Stimulated activated CD8-positive, alpha-beta memory T cell treated with anti-CD3 and anti-CD28 coated beads, Interleukin-2, amount 100 ng/mL, for 1 hour (primary cell): ENCODE measurements at places on chromosomes 4 and X.

DNA sequence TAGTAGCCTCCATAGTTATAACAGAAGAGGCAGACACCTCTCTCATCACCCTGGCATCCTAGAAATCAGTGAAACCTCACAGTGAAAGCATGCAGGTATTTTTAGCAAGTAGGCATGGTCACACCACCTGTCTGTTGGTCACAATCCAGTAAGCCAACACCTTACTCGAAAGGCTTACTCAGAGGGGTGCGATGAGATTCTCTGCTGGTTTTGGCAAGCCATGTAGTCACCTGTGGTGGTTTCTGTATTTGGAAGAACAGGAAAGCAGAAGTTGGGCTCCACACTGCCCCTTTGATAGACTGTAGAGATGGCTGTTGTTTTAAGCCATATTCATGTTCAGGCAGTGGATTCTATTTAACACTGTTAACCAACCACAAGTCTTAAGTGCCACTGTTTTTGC, 134.7 kb downstream of the DCLK2 start:
- no peak for DNase-seq

DNA sequence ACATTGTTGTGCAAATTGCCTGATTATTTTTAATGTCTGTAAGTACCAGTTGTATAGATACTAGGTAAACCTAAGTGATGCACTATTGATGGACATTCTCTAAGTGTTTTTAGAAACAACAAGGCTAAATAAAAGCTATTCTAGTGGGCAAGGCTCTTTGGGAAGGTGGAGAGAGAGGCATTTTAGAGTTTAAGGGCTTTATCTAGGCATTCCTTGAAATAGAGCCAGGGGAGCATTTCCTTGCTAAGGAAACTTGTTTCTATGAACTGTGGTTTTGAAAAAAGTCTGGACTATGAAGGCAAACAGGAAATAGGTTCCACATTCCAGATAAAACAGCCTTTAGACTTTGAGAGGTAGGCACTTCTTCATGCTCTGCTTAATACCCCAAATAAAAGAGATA, 23.8 kb downstream of the BMX start:
- no peak for DNase-seq

DNA sequence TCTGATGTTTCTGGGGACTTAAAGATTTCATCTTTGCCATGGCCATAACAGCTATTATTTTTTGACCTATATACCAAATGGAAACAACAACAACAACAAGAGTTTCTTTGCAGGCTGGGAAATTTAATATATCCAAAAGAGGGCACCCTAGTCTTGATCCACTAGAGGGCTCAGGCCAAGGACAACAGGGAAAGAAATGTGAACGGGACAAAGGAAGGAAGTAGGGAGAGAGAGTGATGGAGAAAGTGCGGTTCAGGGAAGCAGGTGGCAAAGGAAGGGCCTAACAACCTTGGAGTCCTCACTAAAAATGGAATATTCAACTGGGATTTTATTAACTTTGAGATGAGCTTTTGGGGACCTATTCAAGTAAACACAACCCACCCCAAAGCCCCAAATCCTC, 67.8 kb upstream of the SCML1 start:
- no peak for DNase-seq

DNA sequence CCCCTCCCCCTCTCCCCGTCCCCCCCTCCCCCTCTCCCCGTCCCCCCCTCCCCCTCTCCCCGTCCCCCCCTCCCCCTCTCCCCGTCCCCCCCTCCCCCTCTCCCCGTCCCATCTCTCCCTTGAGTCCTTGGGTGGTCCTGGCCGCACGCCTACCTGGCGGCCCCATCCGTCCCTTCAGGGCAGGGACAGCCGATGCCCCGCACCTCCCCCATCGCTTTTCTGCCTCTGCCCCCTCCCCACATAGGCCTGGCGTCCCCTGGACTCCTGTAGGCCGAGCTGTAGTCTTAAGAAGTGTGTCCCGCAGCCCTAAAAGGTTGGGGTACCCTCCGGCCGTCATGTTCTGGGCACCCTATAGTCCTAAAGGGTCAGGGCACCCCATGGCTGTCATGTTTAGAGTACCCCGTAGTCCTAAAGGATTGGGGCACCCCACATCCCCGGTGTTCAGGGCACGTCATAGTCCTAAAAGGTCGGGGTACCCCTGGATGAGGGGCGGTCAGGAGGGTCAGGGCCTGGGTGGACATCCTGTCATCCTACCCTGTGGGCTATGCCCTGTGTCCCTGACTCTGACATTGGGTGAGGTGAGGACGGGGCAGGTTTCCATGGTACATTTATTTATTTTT, 10.8 kb upstream of the GTPBP6 start:
- no peak for DNase-seq

DNA sequence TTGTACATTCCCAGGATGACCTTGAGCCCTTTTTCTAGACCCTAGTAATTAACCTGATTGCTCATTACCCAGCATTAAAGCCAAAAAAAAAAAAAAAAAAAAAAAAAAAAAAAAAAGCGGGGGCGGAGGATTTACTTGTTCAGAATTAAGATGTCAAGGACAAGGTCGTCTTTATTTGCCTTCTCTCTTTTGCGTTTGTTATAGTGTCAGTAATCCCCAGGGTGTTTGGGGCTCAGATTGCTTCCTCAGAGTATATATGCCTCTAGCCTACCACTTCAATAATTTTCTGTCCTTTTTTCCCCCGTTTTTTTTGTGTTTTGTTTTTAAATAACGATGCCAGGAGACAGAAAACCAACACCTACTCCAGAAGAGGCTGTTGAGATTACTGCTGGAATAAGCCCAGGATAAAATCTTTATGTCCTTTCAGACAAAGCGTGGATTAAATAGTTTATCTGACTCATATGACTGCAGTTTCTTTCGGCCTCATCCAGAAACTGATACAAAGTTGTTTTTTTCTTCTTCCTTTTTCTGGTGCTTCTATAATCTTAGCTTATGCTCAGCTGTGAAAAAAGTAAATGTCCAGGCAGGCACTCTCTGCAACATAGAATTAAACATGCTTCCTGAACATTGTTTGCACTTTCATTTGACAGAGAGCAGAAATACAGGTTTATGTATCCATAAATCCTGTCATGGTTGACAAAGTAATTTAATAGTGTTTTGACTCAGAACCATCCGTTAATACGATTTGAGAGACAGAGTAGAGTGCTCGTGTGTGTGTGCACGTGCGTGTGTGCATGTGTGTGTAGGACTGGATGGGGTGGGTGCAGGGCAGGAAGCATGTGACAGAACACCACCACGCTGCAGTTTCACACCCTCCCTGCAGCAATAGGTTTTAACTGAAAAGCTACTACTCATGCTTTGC, 138.6 kb downstream of the AFF1 start:
- no peak for DNase-seq

- no peak for DNase-seq
Observed at GRCh38 chr4:2059726-2060602, 837 bp downstream of the NAT8L start.

DNA sequence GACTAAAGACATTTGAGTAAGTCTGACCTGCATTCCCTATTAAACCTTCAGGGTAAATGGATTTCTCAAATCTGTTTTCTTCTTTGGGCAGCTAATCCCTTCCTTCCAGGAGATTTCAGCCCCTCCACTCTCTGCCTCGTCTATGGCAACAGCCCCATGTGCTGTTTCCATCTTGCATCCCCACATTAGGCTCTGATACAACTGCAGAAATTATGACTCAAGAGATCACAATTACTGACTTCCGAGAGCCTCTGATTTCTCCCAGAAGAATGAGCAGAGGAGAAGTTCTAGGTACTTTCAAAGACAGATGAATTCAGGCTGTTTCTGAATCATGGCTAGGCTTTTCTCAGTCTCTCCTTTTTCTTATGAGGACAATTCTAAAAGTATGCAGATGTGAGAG, 38.7 kb downstream of the RAI2 start:
- no peak for DNase-seq

DNA sequence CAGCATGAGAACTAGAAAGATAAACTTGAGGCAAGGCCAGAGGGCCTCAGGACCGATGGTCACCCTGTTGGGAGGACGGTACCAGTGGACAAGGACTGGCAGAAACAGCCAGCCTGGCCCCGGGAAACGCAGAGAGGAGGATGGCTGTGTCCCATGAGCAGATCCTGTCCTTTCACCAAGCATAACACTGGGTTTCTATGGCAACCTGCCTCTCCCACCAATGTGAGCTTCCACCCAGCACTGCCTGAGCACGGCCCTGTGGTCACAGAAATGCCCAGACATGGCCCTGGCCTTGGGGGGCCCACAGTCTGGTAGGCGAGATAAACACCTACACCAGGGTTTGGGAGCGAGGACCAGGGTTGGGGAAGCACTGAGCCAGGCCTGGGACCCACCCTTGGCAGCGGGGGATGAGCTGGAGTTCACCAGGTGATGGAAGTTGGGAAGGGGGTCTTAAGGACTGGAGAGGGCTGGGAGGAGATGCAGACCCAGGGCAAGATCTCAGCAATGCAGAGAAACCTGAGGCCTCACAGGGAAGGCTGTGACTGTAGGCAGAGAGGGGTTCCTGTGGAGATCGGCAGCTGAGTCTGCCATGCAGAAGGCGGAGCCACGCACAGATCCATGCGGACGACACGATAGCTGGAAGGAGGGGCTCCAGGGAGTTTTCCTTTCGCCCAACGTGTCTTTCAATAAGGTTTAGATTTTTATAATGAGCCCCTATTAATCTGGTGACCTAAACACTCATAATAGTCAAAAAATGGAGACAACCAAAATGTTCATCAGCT, 32.7 kb upstream of the CRMP1 start:
- no peak for DNase-seq

DNA sequence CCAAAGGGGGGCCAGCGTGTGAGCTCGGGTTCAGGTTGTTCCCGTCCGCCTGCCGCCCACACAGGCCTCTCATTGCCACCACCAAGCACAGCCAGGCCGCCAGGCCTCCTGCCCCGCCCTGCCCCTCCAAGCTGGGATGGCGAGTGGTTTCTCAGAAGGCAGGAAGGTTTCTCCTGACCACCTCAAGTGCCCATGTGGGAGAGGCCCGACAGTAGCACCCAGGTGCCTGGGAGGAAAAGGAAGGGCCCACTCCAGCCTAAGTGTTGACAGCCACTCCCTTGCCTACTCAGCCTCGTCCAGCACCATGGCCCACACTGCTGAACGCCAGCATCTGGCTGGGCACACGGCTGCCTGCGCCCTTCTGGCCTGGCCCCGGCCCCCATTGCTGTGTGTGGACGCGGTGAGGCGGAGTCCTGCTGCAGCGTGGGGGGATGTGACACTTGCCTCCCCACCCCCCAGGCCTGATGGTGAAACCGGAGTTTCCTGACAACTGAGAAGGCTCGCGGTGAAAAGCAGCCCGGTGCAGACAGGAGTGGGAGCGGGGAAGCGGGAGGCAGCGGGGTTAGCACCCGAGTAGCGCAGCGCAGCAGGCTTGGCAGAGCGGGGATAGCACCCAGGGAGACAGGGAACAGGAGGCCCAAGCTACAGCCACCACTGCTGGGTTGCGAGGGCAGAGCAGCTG, 19.2 kb downstream of the FLNA start:
- no peak for DNase-seq

DNA sequence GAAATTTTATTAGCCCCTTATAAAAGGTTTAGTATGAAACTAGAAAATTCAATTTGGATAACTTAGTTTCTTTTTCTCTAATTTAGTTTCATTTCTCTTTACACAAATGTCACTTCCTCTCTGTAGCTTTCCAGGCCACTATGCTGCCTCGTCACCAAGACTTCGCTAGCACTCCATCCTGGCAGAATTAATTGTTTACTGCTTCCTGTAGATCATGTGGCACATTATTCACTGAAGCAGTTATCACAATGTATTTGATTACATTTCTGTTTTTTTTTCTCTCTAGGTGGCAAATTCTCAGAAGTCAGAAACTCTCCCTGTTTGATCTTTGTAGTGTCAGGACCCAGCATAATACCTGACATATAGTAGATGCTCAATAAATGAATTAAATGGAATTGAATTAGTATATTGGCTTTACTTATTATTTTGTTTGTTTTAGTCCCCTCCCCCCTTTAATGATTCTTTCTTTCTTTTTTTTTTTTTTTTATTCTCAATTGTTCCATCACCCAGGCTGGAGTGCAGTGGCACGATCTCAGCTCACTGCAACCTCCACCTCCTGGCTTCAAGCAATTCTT, 9.3 kb upstream of the SAT1 start:
- no peak for DNase-seq
